WERI-Rb-1 (cell line): ENCODE measurements at places on chromosomes 16 and 17.

- no peak for DNase-seq
Observed at GRCh38 chr17:1986783-1987451, 38.2 kb downstream of the RTN4RL1 start.

DNA sequence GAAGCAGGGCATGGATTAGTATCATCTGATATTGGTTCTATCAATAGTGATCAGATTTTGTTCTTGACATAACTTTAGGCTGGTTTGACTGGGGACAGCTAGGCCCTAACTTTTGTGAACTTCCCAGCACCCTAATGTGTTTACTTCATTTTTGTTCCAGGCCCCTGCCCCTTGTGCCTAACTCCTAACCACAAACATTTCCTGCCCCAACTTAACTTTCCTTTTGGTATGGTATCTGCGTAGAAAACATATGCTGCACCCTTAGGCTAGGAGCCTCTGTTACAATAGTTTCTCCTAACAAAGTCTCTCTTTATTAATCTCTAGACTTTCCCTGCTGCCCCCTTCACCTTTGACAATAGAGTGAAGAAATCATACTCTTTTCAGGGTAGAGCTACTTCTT is 2.5 kb downstream of the ADPRM start:
- no peak for DNase-seq

DNA sequence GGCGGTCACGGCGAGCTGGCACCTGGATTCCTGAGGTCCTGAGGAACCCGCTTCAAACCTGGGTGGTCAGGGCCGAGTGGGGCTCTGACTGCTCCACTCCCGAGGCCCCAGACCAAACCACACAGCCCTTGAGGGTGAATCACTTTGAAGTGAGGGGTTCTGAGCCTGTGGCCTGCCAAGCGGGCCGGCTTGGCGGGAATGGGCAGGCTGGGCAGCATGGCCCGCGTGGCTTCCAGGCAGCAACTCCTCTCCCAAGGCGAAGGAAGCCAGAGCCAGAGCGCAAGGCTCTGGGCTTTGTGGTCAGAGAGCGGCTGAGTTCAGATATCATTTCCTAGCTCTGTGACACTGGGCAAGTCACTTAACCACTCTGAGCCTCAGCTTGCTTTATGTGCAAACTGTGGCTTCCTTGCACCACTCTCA is 42.7 kb downstream of the CMIP start:
- no peak for DNase-seq

DNA sequence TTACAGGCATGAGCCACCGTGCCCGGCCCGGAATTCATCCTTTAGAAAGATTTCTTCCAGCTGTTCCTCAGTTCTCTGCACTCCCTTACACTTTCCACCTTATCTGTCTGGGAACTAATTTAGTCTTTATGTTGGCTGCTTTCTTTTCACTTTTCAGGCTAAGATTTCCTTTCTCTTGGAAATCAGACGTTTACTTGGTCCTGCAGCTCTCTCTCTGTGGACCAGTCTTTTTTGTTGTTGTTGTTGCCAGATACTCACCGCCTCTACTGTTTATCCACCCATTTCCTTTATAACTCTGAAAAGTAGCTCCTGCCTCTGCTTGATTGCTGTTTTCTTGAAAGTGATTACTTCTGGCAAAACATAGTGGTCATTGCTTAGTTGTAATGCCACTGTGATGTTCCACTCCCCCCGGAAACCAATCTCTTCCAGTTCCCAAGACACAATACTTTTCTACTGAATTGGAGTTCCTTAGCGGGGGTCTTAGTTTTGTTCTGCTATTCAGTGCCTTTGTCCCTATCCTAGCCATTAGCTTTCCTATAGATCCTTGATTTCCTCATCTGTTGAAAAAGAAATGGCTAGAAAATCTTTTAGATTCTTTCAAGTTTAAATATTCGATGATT is 6.2 kb downstream of the NF1 start:
- DNase-seq: no peak

DNA sequence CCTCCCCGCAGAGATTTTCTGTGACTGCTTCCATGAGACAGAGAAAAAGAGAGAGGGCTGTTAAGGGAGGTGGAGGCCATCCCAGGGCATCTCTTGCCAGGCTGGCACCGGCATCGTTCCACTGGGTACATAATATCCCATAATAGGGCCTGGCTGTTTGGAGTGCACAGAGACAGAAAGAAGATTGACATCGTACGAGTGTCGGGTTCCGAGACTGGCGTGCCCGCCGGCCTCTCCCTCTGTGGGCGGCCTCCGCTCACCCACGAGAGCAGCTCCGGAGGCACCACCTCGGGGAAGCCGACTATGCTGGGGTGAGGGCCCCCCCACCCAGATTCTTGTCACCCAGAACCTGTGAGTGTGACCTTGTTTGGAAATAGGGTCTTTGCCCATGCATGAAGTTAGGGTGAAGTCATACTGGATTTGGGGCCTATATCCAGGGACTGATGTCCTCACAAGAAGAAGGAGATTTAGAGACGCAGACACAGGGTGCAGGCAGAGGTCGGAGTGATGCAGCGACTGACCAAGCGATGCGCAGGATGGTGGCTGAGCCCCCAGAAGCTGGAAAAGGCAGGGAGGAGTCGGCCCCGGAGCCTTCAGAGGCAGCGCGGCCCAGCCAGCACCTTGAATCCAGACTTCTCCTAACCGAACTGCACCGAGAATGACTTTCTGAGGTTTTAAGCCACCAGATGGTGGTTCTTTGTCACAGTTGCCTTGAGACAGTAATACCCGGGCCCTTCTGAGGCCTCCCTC is 101.8 kb upstream of the CIBAR2 start:
- peak; percentile 73 for DNase-seq

GRCh38 chr17:64537488-64537887 is 30.7 kb downstream of the CEP95 start:
- no peak for DNase-seq

- DNase-seq: no peak
Observed at GRCh38 chr17:66564992-66565465, 262.6 kb downstream of the PRKCA start.

DNA sequence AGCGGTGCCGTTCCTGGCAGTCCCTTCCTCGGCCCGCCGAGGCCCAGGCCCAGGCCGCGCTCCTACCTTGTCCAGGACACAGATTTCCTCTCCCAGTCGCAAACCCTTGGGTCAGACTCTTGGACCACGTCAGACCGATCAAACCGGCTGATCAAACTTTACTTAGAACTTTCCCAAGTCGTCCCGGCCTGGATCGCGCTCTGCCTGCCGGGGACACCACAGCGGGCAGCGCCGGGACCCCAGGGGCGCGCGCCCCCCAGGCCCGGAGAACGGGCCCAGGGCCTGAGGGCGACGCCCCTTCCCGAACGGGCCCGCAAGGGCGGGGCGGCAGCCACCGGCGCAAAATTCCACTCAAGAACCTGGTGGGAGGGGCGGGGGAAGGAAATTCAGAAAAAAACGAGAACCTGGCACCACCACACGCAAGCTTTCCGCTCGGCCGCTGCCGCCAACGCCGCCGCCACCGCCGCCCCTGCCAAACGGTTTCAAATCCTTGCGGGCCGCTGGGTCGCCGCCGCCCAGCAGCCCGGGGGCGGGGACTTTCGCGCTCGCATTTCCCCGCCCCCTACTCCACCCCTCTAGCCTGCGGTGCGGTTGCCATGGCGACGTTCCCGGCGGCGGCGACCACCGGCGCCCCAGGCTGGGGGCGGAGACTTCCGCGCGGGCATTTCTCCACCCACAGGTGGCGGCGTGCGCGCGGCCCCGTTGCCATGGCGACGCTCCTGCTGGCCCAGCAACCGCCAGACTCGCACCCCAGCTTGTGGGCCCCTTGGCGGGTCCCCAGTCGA is at the start of gene CEP112:
TSS of gene CEP112 (minus strand) at position 541 of the 785 bp plus-strand sequence.
- DNase-seq: peak; percentile 95
